ENCODE measurements at places on chromosomes 3 and 15.

- no peak for DNase-seq
These were observed at the start of gene FBXW12 for GRCh38 chr3:48371651-48372376. Gene FBXW12, plus strand, starts transcription at chr3:48372219. Its CDS starts 549 bp downstream, at chr3:48372768.

DNA sequence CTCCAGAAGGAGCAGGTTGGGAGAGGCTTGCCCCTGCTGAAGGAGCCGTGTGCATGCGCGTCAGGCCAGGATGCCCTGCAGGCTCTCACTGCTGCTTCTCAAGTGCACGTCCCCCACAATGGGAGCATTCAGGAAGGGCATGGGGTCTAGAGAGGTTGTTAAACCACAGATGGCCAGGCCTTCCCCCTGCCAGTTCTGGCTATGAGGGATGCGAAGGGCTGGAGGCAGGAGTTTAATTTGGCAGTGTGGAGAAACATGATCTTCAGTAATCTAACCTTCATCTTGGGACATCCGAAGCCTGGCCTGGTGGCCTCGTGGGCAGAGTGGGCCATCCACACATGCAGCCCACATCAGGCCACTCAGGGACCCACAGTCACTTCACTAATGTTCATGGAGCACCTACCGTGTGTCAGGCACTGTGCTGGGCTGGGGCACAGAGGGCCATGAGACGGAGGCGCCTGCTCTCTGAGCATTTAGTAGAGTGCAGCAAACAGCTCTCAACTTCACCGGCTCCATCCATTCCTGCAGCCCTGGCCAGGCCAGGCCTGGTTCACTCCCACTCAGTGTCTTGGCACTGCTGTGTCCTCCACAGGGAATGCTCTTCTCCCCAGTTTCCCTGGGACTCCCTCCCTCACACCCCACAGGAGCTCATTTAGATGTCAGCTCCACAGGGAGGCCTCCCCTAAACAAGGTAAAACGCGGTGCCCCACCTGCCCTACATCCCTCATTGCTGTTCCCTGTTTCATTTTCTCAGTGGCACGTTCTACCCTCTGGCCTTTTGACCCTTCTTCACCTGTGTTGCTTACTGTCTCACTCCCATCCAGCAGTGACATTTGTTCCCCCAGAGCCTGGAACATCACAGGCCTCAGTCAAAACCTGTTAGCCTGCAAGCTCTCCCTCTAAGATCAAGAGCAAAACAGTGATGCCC lies 4.0 kb downstream of the CFAP100 start:
- no peak for DNase-seq

- DNase-seq: no peak
These were observed 530.8 kb downstream of the NSUN3 start for GRCh38 chr3:94593526-94594150.

GRCh38 chr15:50685191-50685975 lies 1.2 kb downstream of the TRPM7 start:
- no peak for DNase-seq

- no peak for DNase-seq
These were observed 44.3 kb downstream of the U2SURP start for GRCh38 chr3:143045639-143046038.

GRCh38 chr15:48498828-48499227 lies 146.7 kb downstream of the FBN1 start:
- no peak for DNase-seq

- DNase-seq: no peak
These were observed 6.4 kb upstream of the CSTA start for GRCh38 chr3:122318620-122319019.

DNA sequence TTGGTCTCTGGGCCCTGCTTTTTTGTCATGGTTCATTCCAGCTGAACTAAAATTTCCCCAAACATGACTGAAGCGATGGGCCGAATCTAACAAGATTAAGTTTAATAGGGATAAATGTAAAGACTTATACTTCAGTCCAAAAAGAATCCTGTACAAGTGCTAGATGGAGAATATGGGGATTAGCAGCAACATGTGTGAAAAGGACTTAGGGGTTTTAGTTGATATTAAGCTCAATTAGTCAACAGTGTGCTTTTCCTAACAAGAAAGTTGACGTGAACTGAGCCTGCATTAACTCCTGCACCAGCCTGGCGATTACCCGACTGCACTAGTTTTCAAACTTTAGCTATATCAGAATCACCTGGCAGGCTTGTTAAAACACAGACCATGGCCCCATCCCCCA lies 61.0 kb upstream of the BBX start:
- DNase-seq: peak; percentile 28

GRCh38 chr3:189041482-189042090 lies 130.2 kb upstream of the TPRG1 start:
- peak; percentile 70 for DNase-seq

DNA sequence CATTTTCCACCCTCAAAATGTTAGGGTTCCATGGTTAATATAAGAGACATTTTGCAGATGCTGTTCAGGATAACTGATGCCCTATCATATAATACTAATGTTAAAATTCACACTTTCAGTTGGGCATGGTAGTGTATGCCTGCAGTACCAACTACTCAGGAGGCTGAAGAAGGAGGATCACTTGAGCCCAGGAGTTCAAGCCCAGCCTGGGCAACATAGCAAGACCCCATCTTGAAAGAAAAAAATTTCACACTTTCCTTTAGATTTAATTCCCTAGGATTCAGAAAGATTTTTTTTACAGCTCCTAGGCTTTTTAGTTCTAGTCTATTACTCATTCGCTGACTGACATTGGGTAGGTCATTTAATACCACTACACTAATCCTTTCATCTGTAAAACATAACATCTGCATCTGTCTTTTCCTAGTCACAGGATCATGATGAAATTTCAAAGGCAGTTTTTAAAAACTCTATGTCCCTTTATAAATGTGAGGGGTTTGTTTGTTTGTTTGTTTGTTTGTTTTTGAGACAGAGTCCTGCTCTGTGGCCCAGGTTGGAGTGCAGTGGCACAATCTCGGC lies 103.7 kb downstream of the MYO5A start:
- DNase-seq: no peak

GRCh38 chr3:117734496-117734895 lies 1024.9 kb downstream of the TUSC7 start:
- no peak for DNase-seq

GRCh38 chr15:89333959-89334509 lies 590 bp downstream of the POLG start:
- no peak for DNase-seq

DNA sequence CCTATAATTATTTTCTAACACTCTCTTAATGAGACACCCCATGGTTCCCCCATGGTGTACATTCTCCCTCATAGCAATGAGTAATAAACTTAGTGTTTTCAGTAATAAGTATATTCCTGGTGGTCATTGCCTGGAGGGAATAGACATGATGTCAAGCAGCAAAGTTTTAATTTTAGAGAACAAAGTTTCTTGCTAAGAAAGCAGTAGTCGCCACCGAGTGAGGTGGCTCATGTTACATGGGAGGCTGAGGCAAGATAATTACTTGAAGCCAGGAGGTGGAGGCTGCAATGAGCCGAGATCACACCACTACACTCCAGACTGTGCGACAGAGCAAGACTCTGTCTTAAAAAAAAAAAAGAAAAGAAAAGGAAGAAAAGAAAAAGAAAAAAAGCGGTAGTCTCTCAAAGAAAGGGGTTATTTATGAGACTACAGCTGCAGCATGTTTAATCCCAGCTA lies 2.4 kb upstream of the ELP6 start:
- DNase-seq: peak; percentile 69

DNA sequence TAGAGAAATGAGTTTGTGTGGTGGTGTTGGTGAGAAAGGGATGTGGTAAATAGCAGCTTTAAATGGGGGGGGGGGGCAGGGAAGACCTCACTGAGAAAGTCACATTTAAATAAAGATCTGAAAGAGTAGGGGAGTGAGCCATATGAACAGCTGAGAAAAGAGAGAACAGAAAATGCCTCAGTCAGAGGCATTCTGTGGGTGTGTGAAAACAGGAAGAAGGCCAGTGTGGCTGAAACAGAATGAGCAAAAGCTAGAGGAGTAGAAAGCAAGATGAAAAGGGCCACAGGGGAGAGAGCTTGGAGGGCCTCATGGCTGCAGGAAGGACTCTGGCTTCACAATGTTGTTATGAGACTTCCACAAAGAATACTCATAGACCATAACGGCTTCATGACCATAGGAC lies 783.3 kb downstream of the ZPLD1 start:
- no peak for DNase-seq

GRCh38 chr3:170603770-170604510 lies 18.1 kb upstream of the SLC7A14 start:
- peak; percentile 6 for DNase-seq

DNA sequence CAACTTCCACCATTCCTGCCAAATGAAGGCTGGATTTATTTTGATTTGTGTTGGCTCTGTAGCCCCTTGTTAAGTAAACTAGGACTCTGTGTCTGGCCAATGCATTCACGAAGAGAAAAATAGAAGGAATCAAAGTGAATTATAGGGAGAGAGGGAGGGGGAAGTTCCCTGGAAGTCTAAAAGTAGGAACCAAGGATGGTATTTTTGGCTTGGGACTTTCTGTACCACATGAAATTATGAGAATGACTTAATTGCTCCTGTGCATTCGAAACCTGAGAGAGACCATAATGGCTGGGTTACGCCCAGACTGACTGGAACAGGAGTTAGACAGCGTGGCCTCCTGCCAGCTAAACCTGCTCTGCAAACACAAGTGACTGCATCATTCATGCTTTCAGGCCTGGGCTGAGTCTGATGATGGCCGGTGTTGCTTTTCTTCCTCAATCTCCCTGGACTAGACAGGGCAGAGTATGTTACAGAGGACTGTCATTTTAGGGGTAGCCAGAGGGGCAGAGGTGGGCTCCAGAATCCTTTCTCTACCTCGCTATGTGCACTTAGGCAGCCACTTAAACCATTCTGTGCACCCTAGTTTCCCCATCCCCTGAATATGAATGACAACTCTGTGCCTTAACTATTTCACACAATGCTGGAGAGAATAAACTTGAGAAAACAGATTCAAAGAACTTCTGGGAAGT lies 58.9 kb downstream of the MYO1E start:
- DNase-seq: no peak

DNA sequence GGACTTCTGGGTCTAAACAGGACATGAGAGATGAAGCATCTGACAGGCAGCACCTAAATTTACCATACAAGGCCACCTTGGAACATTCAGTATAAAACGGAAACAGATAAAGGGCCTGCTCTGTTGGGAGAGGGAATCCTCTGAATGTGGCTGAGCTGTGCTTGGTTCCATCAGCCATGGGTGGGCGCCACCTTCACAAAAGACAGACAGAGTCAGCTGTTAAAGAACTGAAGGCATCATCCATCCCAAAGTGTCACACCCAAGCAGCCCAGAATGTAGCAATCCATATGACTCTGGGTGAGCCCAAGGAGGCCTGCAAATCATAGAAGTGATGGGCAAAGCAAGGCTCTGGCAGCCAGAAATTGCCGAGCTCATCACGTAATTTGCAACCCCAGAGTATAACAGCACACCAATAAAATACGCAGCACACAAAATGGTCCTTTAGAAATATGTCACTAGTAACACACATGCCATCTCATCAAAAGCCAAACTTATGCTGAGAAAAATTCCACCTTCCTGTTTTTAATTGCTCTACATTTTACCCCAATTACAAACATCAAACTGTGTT lies 24.8 kb upstream of the RBP1 start:
- peak; percentile 73 for DNase-seq

DNA sequence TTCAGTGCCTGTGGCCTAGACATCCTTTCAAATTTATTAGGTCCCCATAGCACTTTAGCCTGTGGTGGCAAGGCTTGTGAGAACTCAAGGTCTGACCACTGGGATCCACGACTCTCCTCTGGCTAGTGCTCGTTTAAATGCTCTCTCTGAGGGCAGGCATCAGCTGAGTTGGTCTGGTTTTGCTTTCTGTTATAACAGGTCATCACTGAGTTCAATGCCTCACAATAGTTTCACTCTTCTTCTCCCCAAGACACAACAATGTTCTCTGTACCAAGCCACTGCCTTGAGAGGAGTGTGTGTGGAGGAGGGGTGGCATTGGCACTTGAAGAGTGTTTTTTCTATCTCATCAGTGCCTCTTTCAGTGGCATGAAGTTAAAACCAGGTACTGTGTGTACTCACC lies 7.6 kb downstream of the OR5K4 start:
- no peak for DNase-seq

GRCh38 chr3:42871592-42872196 lies 4.0 kb downstream of the CYP8B1 start:
- no peak for DNase-seq

GRCh38 chr3:112011376-112011940 lies 12.7 kb downstream of the TAGLN3 start:
- DNase-seq: no peak

GRCh38 chr3:21791356-21791755 lies 40.3 kb upstream of the ZNF385D start:
- DNase-seq: no peak

GRCh38 chr3:125168711-125169393 lies 43.7 kb downstream of the SLC12A8 start:
- DNase-seq: no peak

GRCh38 chr3:14775011-14775410 lies 43.8 kb upstream of the FGD5 start:
- no peak for DNase-seq

DNA sequence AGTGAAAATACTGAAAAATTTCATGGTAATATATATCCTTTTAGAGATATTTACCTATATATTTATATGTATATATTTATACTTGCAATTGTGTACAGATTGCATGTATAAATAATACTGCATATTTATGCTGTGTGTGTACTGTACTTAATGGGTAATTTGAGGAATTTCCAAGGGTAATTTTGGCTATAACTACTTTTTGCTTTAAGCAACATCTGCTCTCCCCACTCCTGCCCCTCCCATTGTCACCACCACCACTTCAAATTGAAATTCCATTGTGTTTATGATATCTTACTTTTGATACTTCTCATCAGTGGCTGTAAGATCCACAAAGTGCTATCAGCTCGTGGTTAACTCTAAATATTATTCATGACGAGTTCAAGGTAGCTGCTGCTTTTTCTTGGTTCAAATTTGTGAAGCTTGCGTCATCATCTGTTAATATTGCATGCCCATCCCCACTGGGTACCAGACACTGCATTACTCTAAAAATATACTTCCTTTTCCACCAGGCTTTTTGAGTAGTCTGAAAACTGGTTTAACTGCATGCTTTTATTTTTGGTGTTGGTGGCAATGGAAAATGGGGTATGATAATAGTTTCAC lies 91.7 kb upstream of the MITF start:
- no peak for DNase-seq

Data from A673 (cell line).